ENCODE measurements at places on chromosomes 7 and 10. TPM values are rescaled to one million over a fixed set of nuclear protein-coding genes. Genes with fewer than 3 reads are reported as not detected.

The NPY gene
- total RNA-seq: not detected

DNA sequence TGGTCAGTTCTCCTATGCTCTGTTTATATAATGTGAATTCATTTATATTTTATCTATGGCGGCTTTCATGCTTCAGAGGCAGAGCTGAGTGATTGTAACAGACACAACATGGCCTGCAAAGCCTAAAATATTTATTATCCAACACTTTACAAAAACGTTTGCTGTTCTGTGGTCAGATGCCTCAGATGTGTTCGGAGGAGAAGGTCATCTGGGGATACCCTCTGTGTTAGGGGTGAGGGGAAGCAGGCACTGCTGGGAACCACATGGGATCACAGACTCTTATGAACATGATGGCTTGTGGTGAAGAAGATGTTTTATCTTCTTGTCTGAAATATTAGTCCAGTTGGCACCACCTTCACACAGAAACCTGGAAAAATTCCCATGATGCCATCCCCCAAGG lies 203.4 kb downstream of the PHTF2 start:
- H3K4me3 ChIP-seq: no peak overlapping the region
- no peaks in the 10 kb centered on the region for H3K36me3 ChIP-seq
- H3K27ac ChIP-seq: no peak overlapping the region
- no peaks in the 10 kb centered on the region for H3K4me1 ChIP-seq
- H3K27me3 ChIP-seq: no peaks in the 10 kb centered on the region

The THAP5 gene
- total RNA-seq: 18.3 TPM

- peaks cover 6% of the 10 kb centered on the region for H3K36me3 ChIP-seq
- no peaks in the 10 kb centered on the region for H3K27me3 ChIP-seq
- no peaks in the 10 kb centered on the region for H3K4me1 ChIP-seq
These were observed 73.2 kb downstream of the LMBR1 start for GRCh38 chr7:156819733-156820295.

DNA sequence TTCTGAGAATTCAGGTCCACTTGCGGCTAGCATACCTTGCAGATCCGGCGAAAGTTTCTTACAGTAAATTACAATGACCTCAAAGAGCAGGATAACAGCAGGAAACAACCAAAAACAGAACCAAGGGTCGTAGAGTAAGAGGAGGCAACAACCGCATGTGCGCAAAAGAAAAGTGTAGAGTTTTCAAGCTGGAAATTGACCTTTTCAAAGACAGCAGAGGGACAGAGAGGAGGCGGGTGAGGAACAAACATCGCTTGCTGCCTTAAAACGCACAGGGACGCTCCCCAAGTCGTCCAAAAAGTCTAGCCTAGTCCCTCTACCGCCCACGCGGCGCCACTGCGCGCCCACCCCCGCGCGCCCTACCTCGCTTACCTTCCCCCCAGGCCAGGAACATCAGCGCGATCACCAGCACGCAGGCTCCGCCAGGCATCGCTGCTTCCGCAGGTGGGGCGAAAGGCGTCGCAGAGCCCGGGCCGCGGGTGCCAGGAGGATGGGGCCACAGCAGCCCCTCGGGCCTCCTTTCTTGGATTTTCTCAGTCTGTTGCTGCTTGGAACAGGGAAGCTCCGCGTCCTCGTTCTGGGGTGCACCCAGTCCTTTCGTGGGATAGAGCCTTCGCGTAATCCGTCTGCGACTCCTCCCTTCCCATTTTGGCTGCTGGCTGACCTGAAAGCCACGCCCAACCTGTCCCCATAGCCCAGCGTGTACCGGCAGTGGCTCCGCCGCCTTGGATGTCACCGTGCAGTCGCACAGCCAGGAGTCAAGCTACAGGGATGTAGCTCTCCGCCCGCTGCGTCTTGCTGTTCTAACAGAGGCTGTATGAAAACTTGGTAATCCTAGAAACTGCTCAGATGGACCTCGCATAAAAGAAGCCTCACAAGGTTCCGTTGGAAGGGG lies at the start of gene VWDE:
Gene VWDE, minus strand, starts transcription at position 579 of the 895 bp plus-strand sequence. Its CDS starts 149 bp downstream, at position 430.
- peak within 1 kb of the TSS; percentile 88 for H3K27ac ChIP-seq
- no peaks in the 10 kb centered on the region for H3K27me3 ChIP-seq
- no peaks in the 10 kb centered on the region for H3K4me1 ChIP-seq
- DNase-seq: peak; percentile 90
- H3K4me3 ChIP-seq: peak within 1 kb of the TSS; percentile 87

DNA sequence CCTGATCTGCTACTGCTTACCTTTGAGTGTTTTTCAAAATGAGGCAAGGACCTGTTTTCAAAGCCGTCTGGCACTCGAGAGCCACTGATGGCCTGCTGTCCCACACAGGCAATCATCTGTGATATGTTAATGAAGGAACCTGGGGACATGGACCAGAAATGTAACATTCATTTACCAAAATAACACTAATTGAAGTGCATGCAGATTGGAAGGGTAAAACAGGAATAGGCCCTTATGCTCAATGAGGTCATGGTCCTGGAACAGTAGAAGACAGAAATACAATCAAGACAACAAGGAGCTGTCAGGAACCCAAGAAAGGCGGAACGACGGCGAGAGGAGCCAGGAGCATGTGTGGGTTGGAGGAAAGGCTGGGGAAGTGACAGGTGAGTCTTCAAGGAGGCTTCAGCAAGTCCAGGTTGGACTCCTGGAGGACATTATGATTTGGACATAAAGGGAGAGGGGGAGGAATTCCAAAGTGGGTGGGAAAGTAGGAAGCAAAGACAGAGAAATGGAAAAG lies 28.3 kb downstream of the POLR3A start:
- no peak overlapping the region for H3K4me3 ChIP-seq
- no peaks in the 10 kb centered on the region for H3K27me3 ChIP-seq
- no peak overlapping the region for H3K27ac ChIP-seq
- H3K36me3 ChIP-seq: peaks cover 79% of the 10 kb centered on the region

The CTNNA3 gene
- 2.3 TPM for total RNA-seq

GRCh38 chr10:4081685-4082111 lies 296.7 kb upstream of the KLF6 start:
- no peak for DNase-seq
- no peak overlapping the region for H3K4me3 ChIP-seq
- peaks cover 8% of the 10 kb centered on the region for H3K4me1 ChIP-seq
- H3K27me3 ChIP-seq: no peaks in the 10 kb centered on the region

DNA sequence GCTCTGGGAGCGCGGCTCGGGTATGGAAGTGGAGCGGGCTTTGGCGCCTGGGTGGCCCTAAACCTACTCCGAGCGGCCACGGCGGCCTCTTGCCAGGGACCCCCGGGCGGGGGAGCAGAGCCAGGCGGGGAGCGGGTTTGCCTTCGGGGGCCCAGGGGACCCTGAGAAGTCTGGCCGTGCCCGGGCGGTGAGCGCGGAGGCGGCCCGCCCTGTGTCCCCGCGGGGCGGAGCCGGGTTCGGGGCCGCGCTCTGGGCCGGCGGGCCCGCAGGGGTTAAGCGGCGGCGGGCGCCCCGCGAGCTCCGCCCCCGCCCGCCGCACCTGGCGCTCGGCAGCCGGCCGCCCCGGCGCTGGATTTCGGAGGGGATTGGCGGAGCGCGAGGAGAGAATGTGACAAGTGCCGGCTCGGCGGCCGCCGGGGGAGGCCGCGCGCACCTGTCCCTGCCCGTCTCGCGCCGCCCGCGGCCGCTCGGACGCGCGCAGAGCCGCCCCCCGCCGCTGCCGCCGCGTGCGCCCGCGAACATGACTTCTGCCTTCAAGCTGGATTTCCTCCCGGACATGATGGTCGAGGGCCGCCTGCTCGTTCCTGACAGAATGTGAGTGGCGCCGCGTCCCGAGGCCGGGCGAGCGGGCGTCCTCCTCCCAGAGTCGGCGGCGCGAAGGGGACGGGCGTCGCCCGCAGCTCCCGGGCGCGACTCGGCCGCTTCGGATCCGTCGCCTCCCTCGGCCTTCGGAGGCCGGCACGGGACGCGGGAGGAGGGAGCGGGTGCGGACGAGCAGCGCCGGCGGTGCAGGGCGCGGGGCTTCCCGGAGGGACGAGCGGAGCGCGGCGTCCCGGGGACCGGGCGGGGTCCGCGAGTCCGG lies at the start of gene CELF2:
Gene CELF2, plus strand, starts transcription at position 303 of the 862 bp plus-strand sequence. Its CDS starts 218 bp downstream, at position 521.
- H3K27me3 ChIP-seq: peaks cover 2% of the 10 kb centered on the region
- 0 out of 2 replicates have a peak, but pooled peaks cover 2% of the 10 kb centered on the region for H3K4me1 ChIP-seq
- H3K36me3 ChIP-seq: no peaks in the 10 kb centered on the region
- no peak within 1 kb of the TSS for H3K27ac ChIP-seq
- DNase-seq: peak; percentile 82

DNA sequence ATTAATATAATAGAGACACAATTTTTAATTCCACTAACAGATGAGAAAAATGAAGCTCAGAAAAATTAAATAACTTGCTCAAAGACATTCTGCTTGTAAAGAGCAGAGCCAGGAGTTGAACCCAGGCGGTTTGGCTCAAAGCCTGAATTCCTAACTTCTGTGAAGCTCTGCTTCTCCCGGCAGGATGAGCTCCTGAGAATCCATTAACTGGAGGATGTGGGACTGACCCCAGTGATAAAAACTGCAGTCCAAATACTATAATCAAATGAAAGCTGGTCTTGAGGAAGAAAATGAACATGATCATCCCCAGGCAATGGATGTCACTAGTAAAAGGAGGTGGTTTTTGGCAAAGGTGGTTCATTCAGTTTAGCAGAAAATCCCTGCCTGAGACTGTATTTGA lies 898.2 kb downstream of the CCSER2 start:
- H3K4me3 ChIP-seq: no peak overlapping the region
- H3K27ac ChIP-seq: no peak overlapping the region
- no peak for DNase-seq
- H3K36me3 ChIP-seq: no peaks in the 10 kb centered on the region
- H3K27me3 ChIP-seq: no peaks in the 10 kb centered on the region
- H3K4me1 ChIP-seq: no peaks in the 10 kb centered on the region

The ACTA2 gene
- total RNA-seq: 2.4 TPM

Data from H9 (cell line).